NCI-H510A treated with DMSO at 0.1 percent for 48 hours (cell line): ENCODE measurements at places on chromosomes 5 and 9.

DNA sequence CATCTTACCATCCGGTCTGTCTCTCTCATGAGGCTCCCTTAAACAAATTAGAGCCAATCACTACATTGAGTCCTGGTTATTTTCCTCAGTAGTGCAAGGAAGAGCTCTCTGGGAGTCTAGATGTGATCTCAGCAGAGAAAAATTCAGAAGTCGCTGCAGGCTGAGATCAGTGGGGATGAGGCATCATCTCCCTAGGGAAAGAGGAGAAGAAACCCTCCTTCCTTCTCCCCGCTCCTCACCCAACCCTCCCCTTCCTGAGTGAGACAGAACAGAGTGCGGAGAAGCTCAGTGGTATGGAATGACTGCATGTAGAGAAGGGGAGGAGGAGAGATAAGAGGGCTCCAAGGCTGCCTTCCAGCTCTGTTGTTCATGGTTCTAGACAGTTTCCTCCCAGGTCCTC is 80.5 kb downstream of the PAPPA start:
- DNase-seq: no peak

DNA sequence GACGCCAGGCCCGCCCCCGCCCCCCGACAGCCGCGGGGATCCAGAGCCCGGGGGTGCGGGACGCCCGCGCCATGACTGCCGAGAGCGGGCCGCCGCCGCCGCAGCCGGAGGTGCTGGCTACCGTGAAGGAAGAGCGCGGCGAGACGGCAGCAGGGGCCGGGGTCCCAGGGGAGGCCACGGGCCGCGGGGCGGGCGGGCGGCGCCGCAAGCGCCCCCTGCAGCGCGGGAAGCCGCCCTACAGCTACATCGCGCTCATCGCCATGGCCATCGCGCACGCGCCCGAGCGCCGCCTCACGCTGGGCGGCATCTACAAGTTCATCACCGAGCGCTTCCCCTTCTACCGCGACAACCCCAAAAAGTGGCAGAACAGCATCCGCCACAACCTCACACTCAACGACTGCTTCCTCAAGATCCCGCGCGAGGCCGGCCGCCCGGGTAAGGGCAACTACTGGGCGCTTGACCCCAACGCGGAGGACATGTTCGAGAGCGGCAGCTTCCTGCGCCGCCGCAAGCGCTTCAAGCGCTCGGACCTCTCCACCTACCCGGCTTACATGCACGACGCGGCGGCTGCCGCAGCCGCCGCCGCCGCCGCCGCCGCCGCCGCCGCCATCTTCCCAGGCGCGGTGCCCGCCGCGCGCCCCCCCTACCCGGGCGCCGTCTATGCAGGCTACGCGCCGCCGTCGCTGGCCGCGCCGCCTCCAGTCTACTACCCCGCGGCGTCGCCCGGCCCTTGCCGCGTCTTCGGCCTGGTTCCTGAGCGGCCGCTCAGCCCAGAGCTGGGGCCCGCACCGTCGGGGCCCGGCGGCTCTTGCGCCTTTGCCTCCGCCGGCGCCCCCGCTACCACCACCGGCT is 1.0 kb downstream of the FOXE1 start:
- DNase-seq: peak; percentile 67

DNA sequence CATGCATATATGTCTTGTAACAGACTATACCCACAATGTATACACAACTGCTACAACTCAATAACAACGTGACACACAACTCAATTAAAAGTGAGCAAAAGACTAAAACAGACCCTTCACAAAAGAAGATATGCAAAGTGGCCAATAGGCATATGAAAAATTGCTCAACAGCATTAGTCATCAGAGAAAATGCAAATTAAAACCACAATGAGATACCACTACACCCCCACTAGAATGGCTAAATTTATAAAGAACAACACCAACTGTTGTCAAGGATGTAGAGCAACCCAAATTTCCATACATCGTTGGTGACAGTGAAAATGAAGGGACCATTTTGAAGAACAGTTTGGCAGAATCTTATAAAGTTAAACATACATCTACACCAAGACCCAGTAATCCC is 38.9 kb downstream of the GABRB2 start:
- no peak for DNase-seq

- no peak for DNase-seq
Observed at GRCh38 chr5:44252545-44252944, 136.7 kb downstream of the FGF10 start.

- no peak for DNase-seq
Observed at GRCh38 chr9:108724652-108725051, 131.1 kb downstream of the ACTL7B start.

GRCh38 chr9:133009906-133010582 is 20.8 kb upstream of the GTF3C5 start:
- no peak for DNase-seq

DNA sequence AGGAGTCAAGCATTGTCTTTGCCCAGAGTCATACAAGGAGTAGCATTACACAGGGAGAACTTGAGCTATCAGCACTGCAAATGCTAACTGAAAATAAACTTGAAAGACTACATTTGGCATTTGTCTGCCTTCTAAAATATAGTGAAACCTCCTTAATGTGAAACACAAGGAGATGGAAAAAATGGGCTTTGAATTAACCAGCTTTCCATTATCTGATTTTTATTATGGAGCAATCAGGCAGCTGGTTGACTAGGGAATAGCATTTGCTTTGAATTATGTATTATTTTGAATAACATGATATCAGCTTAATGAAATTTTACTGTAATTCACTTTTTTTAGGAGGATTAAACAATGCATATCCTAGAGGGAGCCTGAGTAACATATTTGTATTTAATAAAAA is 130.8 kb downstream of the GDNF start:
- DNase-seq: no peak

- DNase-seq: no peak
Observed at GRCh38 chr9:93701494-93702218, 125.3 kb downstream of the PHF2 start.

- no peak for DNase-seq
Observed at GRCh38 chr9:38253200-38253599, 139.3 kb upstream of the ALDH1B1 start.

DNA sequence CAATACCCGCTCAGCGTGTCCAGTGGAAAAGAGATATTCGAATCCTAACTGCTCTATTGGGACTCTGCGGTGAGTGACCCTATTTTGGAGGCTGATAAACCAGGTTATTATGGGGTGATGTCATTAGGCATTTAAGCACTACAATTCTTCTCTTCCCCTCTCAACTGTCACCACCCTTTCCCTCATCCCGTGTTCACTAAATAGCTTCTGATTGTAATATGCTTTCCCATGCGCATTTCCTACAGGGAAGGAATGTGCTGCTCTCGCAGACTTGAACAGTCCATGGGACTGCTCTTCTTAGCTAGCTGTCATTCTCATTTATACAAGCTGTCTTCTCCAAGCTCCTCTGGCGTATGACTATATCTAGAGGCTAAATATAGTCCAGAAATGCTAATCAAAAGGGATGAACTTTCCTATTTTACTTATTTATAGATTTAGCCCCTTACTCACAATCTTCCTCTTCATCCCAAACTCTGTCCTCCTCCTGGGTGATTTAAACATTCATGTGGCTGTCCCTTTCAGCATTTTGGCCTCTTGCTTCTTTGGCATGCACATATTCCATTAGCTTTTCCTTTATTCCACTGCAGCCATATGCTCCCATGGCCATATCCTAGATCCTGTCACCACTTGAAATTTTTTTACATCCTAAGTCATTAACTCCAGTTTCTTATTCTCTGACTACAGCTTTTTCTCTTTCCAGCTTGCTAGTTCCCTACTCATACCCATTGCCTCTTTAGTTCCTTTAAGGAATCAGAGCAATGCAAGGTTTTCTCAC is 39.6 kb upstream of the CSNK1G3 start:
- no peak for DNase-seq

DNA sequence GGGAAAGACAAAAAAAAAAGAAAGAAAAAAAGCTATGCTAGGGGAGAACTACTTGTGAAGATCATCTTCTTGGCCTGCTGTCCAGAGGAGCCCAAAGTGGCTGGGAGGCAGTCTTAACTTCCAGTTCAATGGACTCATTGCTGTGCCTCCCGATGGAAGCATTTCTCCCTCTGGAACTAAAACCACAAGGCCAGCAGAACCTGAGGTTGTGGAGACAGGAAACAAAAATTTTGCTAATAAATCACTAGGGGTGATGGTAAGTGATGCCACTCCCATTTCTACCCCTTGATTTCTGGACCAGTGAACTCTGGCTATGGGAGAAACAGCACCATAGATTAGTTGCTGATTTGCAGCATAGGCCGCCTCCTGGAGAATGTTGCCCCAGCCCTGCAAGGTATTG is 123.4 kb upstream of the NFIL3 start:
- no peak for DNase-seq

- DNase-seq: no peak
Observed at GRCh38 chr5:77224672-77225355, 14.3 kb downstream of the PDE8B start.
